ENCODE measurements at places on chromosomes 12 and 14.

- DNase-seq, result no peak
These were observed 19.4 kb downstream of the TPH2 start for GRCh38 chr12:71958056-71958455.

DNA sequence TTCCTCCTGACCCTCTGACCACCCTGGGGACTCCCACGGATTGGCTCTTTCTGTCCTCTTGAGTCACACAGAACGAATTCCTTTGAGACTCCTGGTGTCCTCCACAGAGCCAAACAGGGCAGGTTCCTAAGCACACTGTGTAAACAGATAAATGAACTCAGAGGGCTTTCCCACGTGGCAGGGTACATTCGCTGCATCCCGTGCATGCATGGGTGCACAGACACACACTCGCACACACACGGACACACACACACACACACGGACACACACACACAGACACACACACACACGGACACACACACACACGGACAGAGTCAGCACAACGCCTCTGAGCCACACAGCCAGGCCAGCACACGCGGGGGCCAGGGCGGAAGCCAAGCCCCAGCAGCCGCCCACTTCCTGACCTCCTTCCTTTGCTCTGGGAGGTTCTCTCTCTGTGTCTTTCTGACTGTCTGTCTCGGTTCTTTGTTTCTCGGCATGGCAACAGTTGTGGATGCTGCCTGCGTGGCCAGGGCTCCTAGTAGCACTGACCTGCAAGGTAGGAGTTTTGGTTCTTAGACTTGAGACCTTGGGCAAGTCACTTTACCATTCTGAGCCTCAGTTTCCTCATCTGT, 706 bp downstream of the CRACR2A start:
- no peak for DNase-seq

- DNase-seq, result peak; percentile 98
These were observed at the start of gene LMBR1L for GRCh38 chr12:49110464-49111155. LMBR1L (minus strand) TSS chr12:49110847; CDS start chr12:49110555, 292 bp downstream.

GRCh38 chr14:102902523-102903247, 19.8 kb upstream of the AMN start:
- no peak for DNase-seq

DNA sequence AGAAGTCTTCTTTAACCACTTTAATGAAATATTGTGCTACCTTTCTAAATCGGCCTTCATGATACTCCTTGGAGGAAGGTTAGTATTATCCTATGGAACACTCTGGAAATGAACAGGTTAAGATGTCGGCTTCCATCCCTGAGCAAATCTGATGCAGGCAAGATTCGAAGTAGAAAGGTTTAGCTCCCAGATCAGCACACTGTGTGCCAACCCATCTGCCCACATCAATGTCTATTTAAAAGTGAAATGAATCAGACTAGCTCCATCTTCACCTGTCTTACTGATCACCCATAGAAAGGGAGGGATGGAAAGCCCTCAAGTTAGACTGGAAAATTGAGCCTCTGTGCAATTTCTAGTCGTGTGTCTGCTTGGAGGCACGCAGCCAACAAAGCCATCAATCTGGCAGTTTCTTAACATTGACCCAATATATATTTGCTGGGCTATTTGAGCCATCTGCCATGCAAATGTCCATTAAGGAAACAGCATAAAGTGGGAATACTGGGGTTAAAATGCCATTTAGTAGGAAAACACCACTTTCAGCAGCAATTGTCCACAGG, 506.1 kb downstream of the RMST start:
- no peak for DNase-seq

- DNase-seq, result no peak
These were observed 8.5 kb downstream of the ACSS3 start for GRCh38 chr12:81086342-81086741.

DNA sequence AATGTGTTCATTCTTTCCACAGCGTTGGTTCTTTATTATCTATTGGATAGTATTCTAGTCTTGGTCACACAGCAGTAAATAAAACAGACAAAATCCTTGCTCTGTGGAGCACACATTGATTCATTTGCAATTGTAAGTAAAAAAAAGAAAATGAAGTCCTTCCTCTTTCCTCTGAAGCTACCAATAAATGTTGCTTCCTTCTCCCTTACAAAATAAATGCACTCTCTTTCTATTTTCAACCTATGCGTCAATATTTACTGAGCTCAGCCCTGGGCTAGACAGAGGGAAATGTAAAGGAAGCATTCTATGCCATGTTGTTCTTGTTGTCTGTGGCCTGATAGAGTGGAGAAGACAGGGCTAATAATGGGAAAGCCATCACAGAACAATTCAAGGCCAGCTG, 2.9 kb downstream of the ABHD12B start:
- no peak for DNase-seq

GRCh38 chr12:107275530-107275929, 182.2 kb upstream of the CRY1 start:
- DNase-seq, result no peak

GRCh38 chr14:68462683-68463082, 330.2 kb downstream of the ZFP36L1 start:
- DNase-seq, result no peak

DNA sequence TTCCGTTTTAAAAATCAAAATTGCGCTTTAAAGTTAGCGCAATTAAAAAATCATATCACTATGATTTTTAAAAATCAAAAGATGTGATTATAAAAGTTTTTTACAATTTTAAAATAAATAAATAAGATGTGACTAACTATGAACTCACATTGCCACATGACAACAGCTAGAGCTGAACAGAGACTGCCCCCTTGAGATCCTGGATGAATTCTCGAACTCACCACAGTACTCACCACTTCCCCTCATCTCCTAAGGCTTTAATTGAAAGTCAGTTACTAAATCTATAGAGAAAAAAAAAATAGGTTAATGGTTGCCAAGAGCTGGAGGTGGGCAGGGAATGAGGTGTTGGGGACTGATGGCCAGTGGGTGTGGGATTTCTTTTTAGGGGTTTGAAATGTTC, 384.2 kb downstream of the ZFP36L1 start:
- no peak for DNase-seq

DNA sequence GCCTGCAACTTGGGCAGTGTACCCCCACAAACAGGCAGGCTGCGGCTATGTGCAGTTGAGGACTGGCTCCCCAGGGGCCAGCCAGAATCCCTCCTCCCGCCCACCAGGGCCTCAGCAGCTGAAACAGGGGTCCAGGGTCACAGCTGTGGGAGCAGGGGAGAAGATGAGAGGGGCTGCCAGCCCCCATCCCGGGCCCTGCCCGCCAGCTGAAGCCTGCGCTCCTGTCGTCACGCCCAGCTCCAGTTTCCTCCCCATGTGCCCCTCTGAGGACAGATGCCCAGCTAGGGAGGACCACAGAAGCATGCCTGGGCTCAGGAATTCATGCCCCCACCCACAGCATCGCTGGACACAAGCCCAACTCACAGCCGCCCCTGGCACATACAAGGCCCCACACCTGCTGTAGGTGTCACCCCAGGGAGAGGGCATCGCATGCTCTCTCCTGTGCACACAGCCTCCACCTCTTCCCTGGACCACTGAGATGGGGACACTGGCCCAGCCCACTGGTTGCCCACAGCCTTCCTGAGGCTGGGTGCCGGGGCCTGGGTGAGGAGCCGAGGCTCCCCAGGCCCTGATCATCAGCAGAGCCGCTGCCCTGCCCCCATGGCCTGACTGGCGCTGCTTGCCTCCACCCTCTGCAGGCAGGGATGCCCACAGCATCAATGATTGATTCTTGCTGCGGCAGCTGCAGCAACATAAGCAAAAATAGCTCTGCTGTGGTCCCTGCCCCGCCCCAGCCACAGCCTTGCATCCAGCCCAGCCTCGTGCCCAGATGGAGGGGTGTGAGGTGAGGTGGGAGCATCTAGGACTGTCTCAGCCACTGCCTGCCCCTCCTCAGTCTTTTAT, 3.7 kb upstream of the CLBA1 start:
- DNase-seq, result no peak

GRCh38 chr12:30837595-30837994, 82.8 kb upstream of the CAPRIN2 start:
- DNase-seq, result no peak

- no peak for DNase-seq
These were observed 22.6 kb upstream of the LUM start for GRCh38 chr12:91133871-91134270.

DNA sequence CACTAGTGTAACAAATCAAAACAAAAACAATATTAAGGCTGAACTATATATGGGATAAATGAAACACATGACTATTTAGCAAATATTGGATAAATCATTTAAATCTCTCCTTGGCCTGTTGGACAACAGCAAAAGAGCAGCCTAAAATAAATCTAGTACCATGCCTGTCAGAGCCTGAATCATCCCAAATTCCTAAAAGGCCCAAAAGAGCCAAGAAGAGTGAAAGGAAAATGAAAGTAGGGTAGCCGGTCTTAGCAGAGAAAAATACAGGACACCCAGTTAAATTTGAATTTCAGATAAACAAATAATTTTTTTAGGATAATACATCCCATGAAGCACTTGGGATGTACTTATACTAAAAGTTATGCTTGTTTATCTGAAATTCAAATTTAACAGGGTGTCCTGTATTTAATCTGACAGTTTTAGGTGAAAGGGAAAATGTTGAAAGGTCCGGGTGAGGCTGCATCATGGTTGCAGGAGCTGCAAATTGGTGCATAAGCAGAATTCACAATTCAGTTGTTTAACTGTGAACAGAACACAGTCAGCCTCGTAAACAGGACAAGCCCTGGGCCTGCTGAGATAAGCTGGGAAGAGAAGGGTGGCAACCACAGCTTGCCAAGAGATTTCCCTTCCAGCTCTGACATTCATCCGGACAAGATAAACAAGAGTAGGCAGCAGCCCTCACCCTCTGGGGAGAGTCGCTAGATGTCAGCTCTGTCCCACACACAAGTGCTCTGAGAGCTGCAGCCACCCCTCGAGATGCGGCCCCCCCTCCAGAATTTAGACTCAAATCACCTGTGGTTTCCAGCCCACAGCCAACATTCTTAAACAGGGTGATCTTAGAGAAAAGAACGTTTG, 30.3 kb downstream of the DMAC2L start:
- peak; percentile 32 for DNase-seq

- DNase-seq, result no peak
These were observed 180.9 kb downstream of the EXOC5 start for GRCh38 chr14:57087841-57088240.

DNA sequence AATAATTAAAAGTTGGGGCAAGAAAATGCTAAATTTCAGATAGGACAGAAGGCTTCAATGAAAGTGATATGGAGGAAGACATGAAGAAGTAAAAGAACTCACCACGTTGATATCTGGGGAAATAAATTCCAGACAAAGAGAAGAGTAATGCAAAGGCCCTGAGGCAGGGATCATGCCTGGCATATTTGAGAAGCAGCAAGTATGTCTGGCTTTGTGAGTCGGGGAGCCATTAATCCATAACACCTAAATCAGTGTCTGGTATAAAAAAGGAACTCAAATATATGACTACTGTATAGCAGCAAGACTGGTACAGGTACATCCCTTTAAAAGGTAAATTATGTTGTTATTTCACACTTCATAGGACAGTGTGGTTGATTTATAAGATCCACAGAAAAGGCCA, 16.4 kb downstream of the BAZ1A start:
- DNase-seq, result no peak

DNA sequence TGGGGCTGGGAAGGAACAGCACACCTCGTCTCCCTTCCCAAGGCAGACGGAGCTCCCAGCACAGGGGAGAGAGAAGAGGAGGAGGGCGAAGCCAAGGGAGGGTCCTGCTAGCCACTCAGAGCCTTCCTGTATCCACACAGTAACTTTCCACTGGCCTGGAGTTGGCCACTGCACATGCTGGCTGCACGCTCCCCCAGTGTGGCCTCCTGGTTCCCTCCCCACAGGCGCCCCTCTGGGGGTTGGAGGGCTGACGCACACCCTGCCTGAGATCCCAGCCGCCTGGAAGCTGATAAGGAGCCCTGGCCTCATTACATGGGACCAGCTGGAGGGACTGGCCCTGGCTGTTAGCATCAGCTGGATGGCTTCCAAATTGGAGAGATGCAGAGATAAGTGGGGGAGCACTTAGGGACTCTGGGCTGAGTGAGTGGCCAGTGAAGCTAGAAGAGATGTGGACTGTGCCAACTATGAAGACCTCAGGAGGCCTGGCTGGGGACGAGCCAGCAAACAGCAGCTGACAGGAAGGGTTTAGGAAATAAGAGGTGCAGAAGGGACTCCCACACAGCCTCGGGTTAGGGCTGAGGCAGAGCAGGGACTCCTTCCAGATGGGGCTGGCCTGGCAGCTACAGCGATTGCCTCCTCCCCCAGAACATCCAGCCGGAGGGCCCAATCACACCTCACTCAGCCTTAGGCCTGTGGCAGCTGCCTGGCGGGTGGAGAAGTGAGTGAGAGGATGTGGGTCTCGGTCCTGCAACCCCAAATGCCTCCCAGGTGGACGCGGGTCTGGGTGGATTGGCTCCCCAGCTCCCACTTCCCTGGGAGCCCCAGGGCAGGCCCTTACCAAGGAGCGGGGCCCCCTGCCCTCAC, 26.3 kb upstream of the BCDIN3D start:
- DNase-seq, result no peak

DNA sequence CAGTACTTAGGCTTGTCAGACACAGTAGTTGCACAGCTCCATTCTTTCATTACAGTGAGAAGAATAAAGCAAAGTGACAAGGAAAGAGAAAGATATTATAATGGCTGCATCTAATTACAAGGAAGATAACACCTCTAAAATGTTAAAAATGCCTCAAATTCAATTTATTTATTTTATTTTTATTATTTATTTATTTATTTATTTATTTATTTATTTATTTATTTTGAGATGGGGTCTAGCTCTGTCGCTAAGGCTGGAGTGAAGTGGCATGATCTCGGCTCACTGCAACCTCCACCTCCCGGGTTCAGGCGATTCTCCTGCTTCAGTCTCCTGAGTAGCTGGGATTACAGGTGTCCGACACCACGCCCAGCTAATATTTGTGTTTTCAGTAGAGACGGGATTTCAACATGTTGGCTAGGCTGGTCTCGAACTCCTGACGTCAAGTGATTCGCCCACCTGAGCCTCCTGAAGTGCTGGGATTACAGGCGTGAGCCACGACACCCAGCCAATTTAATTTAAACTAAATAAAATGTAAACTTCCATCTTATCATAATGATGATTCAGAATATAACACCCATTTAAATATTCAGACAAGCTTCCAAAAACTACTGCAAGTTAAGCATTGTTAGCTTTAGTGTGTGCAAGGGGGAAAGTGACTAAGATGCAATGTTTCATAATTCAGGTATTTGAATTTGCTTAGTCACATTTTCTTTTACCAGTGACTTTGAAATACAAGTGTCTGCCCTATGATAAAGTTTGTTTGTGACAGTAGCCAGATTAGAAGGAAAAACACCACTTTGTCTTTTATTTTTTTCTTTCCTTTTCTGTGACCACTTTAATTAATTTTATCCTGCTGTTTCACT, 2.4 kb upstream of the CFAP54 start:
- no peak for DNase-seq
